ENCODE measurements at places on chromosomes 2 and 18.

- DNase-seq, result no peak
Measured at GRCh38 chr18:46332286-46332801, 228.2 kb downstream of the HAUS1 start.

GRCh38 chr2:211879323-211879722 is 659.3 kb downstream of the ERBB4 start:
- no peak for DNase-seq

DNA sequence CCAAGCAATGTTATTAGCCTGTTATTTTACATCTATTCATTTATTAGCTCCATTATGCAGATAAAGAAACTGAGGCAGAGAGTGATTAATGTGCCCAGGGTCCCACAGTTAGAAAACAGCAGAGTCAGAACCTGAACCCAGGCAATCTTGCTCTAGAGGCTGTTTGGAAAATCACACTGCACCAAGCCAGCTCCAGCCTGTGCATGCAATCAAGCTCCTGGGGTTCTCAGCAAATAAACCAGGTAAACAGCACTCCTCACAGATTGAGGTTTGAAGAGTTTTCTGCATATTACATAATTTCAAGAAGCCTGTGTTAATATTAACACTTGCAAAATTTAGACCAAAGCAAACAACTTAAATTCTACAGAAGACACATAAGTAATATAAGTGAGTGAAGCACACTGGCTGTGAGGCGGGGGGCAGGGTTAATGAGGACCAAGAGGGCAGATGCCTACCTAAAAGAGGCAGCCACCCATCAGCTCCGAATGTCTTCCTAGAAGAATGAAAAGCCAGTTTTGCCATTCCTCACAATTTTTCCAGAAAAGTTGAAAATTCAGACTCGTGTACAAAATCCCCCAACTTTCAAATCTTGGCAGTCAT is 35.4 kb downstream of the CACNB4 start:
- DNase-seq, result no peak

DNA sequence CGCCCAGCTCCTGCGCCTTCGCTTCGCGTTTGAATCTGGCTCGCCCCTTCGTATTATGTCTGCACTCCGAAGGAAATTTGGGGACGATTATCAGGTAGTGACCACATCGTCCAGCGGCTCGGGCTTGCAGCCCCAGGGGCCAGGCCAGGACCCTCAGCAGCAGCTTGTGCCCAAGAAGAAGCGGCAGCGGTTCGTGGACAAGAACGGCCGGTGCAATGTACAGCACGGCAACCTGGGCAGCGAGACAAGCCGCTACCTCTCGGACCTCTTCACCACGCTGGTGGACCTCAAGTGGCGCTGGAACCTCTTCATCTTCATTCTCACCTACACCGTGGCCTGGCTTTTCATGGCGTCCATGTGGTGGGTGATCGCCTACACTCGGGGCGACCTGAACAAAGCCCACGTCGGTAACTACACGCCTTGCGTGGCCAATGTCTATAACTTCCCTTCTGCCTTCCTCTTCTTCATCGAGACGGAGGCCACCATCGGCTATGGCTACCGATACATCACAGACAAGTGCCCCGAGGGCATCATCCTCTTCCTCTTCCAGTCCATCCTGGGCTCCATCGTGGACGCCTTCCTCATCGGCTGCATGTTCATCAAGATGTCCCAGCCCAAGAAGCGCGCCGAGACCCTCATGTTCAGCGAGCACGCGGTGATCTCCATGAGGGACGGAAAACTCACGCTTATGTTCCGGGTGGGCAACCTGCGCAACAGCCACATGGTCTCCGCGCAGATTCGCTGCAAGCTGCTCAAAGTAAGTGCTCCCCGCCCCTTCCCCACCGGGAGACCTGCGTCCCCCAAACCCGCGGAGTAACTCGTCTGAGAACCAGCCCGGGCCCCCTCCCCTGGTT is 453 bp downstream of the KCNJ3 start:
- no peak for DNase-seq

DNA sequence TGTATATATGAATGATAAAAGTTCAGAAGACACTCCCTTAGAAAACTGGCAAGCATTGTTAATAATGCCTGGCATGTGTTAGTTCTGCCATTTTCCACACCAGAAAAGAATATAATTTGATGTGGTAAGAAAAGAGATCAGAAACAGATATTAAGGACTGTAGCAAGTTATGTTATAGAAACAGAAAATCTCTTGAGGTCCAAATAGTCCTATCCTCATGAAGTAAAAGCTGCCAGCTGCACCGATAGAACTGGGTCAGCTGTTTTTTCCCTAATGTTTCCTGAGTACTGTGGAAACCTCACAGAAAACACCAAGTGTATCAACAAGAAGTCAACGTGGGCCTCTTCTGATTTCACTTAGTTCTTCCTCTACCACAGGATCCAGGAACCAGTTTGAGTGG is 56.9 kb upstream of the SDC1 start:
- no peak for DNase-seq

DNA sequence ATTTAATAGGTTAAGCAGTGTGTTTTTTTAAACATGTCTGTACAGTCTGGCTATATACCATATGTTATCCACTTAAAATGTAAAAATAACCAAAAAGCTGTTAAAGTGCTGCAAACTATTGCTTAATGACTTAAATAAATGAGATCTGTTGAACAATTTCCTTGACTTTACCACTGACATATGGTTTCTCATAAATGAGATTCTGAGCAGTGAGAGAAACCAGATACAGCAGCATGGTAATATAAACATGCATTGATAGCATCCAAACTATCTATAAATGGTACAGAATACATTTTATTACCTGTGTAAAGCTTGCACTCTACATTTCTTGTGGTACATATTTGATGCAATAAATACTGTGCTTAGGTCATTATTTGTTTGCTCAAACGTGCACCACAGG is 36.3 kb upstream of the TTC21B start:
- no peak for DNase-seq

DNA sequence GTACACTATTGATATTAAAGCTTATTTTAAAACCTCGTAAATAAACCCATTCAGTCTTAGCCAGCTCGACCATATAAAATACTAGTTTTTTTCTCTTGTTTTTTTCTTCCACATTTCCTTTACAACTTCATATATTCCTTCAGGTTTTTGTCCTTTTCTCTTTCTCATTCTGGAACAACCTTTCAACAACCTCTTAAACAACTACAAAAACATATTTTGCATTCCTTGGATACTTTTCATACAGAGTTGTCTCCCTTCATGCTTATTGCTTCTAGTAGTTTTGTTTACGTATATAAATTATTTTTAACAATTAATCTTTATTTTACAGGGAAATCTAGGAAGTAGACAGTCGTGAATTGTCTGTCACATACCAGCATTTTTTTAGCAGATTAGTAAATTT is 41.2 kb downstream of the COMMD1 start:
- DNase-seq, result no peak

DNA sequence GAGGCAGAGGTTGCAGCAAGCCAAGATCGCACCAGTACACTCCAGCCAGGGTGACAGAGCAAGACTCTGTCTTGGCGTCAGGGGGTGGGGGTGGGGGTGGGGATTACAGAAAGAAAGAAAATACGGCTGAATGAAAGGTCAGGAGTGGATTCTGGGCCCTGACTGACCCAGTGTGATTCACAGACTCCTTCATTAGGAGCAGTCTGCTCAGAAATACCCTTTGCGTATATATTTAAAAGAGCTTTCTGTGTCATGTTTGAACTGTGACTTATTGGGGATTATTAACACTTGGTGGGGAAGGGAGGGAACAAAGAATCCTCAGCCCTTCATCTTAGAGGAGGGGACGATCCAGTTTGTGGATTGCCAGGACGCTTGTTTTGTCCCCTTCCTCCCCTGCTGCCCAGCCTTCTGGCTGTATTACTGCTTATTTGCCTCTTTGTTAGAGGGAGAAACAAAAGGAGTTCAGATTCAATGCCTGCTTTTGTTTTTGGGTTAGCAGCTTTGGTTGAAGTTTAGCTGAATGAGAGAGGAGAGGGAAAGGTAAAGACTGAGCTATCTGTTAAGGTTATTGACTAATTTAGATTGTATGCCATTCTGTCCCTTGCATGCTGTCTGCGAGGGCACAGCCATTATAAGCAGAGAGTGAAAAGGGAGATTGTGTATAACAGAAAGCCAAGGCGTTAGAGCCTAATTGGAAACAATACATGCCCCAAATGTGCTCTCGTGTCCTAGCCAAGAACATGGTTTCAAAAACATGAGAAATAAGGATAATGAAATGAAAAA is 118.3 kb downstream of the FMNL2 start:
- peak; percentile 41 for DNase-seq

DNA sequence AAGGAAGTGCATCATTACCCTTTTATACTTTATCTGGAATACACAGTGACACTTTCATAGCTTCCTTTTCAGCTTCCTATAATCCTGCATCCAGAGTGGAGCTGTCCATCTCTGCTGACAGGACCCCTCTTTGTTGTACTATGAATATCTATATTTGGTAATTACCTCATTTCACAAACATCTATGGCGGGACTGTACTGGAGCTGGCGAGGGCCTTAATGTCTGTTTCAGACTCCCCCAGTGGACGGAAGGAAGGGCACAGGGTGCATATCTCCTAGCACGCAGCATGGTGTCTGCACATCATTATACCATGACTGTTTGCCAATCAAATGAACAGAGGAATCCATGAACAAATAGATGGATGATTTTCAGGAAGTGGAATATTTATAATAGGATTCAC is 142.3 kb downstream of the SOX11 start:
- DNase-seq, result no peak

- DNase-seq, result no peak
Measured at GRCh38 chr2:5908071-5908470, 215.9 kb downstream of the SOX11 start.

GRCh38 chr2:457262-457661 is 169.4 kb upstream of the ALKAL2 start:
- DNase-seq, result no peak

- DNase-seq, result no peak
Measured at GRCh38 chr2:173151671-173152401, 76.2 kb downstream of the MAP3K20 start.

- DNase-seq, result no peak
Measured at GRCh38 chr2:43038034-43038695, 188.2 kb downstream of the ZFP36L2 start.

- DNase-seq, result no peak
Measured at GRCh38 chr18:55665506-55665905, 77.5 kb upstream of the TCF4 start.
